ENCODE measurements at places on chromosomes 2 and 18.

- H3K27ac ChIP-seq = no peak overlapping the region
- H3K4me1 ChIP-seq = peaks cover 12% of the 10 kb centered on the region
- no peak for DNase-seq
- no peaks in the 10 kb centered on the region for H3K36me3 ChIP-seq
Observed at GRCh38 chr2:15566912-15567311, 5.8 kb upstream of the NBAS start.

GRCh38 chr2:88698498-88699233, 7.2 kb downstream of the RPIA start:
- H3K36me3 ChIP-seq = peaks cover 48% of the 10 kb centered on the region
- no peak overlapping the region for H3K27ac ChIP-seq
- H3K4me1 ChIP-seq = peaks cover 22% of the 10 kb centered on the region
- H3K4me3 ChIP-seq = no peak overlapping the region

DNA sequence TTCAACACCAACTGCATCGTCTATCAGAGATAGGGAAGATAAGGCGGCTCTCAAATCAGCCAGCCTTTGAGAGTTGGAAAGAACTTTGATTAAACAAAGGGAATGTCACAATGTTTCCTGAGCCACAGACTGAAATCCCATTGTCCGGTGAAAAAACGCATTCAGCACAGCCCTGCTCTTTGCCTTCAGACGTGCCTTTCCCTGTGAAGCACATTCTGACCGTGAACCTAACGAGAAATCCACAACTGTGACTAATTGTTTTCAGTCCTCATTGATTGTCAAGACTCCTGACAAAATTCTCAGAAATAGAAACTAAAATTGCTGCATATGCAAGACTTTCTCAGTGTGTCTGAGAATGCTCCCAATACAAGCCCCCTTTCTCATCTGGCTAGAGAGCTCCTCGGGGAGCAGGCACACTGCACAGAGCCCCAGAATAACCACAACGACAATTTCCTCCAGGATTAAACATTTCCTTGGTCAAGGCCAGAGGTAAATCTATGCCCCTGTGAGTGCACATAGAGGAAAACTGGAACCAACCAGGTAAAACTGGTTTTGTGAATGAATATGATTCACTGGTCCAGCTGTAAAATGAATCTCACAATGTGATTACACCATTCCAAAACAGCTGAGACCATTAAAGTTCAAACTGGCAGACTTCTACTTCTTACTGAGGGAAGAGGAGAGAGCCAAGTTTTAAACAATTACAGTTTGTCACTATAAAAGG, 561.9 kb upstream of the ID2 start:
- H3K27me3 ChIP-seq = no peaks in the 10 kb centered on the region
- peaks cover 20% of the 10 kb centered on the region for H3K4me1 ChIP-seq
- H3K36me3 ChIP-seq = no peaks in the 10 kb centered on the region
- DNase-seq = no peak
- H3K27ac ChIP-seq = peak overlapping the region; percentile 86

DNA sequence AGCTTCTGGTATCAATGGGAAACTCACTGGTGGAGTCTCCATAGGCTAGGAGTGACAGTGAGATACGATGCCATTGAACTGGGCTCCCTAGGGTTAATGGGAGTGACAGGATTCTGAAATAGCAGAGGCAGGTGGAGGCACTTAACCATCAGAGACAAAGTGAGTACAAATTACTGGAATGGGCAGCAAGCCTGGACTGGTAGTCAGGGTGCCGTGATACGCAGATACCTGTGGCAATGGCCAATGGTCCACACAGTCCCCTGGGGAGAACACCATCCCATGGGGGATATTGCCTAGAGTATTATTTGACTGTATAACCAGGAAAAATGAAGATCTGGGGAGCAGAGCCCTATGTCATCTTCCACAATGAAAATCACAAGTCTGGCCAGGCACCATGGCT, 17.3 kb downstream of the CHCHD5 start:
- no peak overlapping the region for H3K27ac ChIP-seq
- no peaks in the 10 kb centered on the region for H3K27me3 ChIP-seq
- DNase-seq = no peak
- no peak overlapping the region for H3K4me3 ChIP-seq

- H3K27ac ChIP-seq = no peak overlapping the region
- H3K27me3 ChIP-seq = peaks cover 5% of the 10 kb centered on the region
- H3K4me3 ChIP-seq = no peak overlapping the region
- H3K36me3 ChIP-seq = no peaks in the 10 kb centered on the region
- DNase-seq = no peak
- no peaks in the 10 kb centered on the region for H3K4me1 ChIP-seq
Observed at GRCh38 chr2:46828491-46829230, 86.9 kb downstream of the MCFD2 start.

DNA sequence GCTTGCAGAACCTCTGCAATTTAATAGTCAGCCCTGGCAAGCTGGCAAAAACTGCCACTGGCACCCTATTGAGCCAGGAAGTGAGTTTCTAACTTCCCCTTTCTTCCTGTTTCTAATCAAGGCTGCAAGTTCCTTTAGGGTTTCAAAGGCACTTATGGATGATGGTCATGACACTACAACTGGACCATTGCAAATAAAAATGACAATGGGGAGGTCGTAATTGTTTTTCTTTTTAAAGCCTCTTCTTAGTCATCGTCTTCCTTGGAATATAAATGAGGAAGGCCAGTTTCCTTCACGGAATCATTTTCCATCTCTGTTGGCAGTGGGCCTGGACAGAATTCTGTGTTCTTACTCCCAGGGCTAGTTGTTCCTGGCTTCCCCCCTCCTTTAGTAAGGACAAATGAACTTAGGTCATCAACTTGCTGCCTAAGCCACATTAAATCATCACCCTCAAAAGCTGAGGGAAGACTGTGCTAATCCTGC, 35.8 kb downstream of the SH3RF3 start:
- H3K27ac ChIP-seq = no peak overlapping the region
- no peak for DNase-seq
- no peak overlapping the region for H3K4me3 ChIP-seq
- H3K36me3 ChIP-seq = no peaks in the 10 kb centered on the region

DNA sequence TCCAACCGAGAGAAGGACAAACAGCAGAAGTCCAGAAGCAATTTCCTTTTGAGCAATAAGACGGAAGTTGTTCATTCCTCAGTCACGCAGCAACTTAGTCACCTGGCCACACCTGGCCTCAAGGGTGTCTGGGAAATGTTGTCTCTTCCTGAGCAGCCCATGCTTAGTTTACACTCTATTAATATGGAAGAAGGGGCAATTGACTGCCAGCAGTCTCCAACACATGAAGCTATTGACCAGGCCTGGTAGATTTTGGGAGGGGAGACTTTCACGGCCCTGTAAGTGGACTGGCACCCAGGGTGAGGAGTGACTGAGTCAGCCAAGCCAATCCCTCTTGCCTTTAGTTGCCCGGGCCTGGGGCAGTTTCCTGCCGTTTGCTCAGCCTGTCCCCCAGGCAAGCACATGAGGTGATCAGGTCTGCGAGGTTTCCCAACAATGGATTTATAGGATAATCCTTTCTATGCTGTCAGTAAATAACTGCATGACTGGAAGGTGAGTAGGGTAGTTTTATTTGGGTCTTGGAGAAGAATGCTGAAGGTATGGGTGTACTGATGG, 43.8 kb upstream of the PPP4R1 start:
- no peak overlapping the region for H3K4me3 ChIP-seq
- H3K27me3 ChIP-seq = no peaks in the 10 kb centered on the region
- DNase-seq = no peak
- no peaks in the 10 kb centered on the region for H3K4me1 ChIP-seq

- H3K27ac ChIP-seq = peak overlapping the region; percentile 99
- peaks cover 2% of the 10 kb centered on the region for H3K36me3 ChIP-seq
Observed at GRCh38 chr2:29014331-29014730, 33.2 kb downstream of the TOGARAM2 start.

DNA sequence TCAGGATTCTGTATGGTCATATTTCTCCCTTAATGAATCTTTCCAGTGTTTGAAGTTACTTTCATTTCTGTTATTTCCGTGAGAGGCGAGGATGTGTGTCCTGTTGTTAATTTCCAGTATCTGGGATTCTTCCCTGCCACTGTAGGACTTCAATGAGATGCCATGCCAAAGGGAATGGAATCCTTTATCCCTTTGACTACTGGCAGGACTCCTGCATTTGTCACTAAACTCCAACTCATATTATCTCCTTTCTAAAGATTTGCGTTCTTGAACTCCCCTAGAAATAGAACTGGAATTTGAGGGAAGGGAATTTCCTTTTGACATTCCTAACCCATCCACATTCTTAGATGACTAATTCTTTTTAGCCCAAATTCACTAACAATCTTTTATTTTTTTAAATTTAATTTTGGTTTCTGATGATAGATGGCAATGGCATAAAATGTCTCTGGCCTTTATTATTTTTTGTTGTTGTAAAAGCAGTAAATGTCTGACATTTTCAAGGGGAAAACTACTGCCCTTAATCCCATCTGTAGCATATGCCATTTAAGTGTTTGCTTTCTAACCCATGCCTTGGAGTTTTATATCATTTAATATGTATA, 87.8 kb upstream of the EML6 start:
- no peak for DNase-seq
- H3K27me3 ChIP-seq = no peaks in the 10 kb centered on the region
- peaks cover 61% of the 10 kb centered on the region for H3K36me3 ChIP-seq
- H3K27ac ChIP-seq = peak overlapping the region; percentile 56
- peaks cover 33% of the 10 kb centered on the region for H3K4me1 ChIP-seq
- no peak overlapping the region for H3K4me3 ChIP-seq

- H3K27me3 ChIP-seq = no peaks in the 10 kb centered on the region
- no peak overlapping the region for H3K27ac ChIP-seq
- no peak for DNase-seq
- no peaks in the 10 kb centered on the region for H3K4me1 ChIP-seq
- H3K4me3 ChIP-seq = no peak overlapping the region
- no peaks in the 10 kb centered on the region for H3K36me3 ChIP-seq
Observed at GRCh38 chr2:53378791-53379190, 388.8 kb upstream of the CHAC2 start.

DNA sequence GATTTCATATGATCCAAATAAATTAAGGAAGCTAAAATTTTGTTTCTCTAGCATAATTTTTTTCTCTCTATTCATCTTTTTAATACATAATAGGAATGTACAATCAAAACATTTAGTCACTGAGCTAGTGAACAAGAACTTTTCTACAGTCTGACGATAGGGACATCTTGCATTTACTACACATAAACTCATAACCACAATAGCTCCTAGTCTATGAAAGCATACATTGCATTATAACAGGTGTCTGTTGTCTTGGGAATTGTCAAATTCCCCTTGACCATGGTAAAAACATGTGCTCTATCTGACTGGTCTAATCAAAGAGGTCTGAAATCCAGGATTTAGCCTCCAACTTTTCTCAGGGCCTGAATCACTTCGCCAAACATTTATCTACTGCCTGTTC, 144.8 kb downstream of the FAM124B start:
- no peaks in the 10 kb centered on the region for H3K36me3 ChIP-seq
- peaks cover 2% of the 10 kb centered on the region for H3K4me1 ChIP-seq
- no peak overlapping the region for H3K4me3 ChIP-seq

DNA sequence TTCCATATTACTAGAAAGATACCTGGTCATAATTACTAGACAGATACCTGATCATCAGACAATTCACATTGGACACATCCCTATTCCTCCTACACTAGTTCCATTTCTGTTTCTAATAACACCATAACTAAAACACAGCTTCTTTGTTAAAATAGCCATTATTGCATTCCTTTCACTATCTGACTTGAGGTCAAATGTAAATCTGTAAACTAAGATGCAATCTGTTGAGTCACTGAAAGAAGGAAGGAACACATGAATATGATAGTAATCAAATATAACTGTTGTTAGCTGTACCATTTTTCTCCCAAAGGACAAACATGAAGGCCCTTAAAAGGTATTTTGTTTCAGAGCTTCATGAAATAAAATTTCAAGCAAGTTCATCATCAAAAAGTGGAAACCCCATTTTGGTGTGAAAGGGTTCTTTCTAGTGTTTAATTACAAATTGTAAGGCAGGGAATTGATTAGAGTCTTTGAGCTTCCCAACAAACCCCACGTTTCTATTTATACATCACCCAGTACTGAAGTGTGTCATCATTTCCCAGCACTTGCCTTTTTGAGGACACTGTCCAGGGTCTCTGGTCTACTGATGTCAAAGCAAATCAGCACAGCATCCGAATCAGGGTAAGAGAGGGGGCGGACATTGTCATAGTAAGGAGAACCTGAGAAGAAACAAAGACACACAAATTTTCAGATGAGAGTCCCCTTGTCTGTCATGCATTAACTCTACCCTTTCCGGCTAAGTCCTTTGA, 13.0 kb downstream of the RND3 start:
- H3K36me3 ChIP-seq = no peaks in the 10 kb centered on the region
- DNase-seq = no peak
- H3K4me3 ChIP-seq = no peak overlapping the region
- no peaks in the 10 kb centered on the region for H3K27me3 ChIP-seq

- peaks cover 90% of the 10 kb centered on the region for H3K36me3 ChIP-seq
- no peak overlapping the region for H3K4me3 ChIP-seq
- peaks cover 4% of the 10 kb centered on the region for H3K4me1 ChIP-seq
- H3K27ac ChIP-seq = no peak overlapping the region
- DNase-seq = no peak
Observed at GRCh38 chr2:230178546-230179485, 41.0 kb downstream of the SP110 start.

GRCh38 chr2:113228351-113228750, 50.4 kb downstream of the PAX8 start:
- no peak for DNase-seq
- H3K4me3 ChIP-seq = no peak overlapping the region
- H3K27ac ChIP-seq = no peak overlapping the region
- H3K36me3 ChIP-seq = no peaks in the 10 kb centered on the region

DNA sequence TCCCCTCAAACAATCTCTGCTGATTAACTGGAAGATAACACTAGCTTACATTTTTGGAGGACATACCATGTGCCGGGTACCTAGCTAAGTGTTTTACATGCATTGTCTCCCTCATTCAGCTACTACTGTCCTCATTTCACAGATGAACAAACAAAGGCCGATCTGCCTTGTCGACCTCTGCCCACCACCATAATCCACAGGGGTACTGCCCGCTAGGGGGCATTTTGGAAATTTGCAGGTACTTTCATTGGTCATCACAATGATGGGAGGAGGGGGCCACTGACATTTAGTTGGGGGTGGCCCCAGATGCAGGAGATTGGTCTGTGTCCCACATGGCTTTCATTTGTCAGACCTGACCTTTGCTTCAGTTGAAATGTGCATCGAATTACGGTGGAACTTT, 3.9 kb upstream of the TMEM163 start:
- no peak overlapping the region for H3K4me3 ChIP-seq
- H3K36me3 ChIP-seq = no peaks in the 10 kb centered on the region
- H3K27me3 ChIP-seq = peaks cover 54% of the 10 kb centered on the region
- no peak for DNase-seq
- H3K27ac ChIP-seq = no peak overlapping the region
- H3K4me1 ChIP-seq = peaks cover 3% of the 10 kb centered on the region

GRCh38 chr2:2571301-2572150, 240.5 kb upstream of the MYT1L start:
- H3K4me3 ChIP-seq = no peak overlapping the region
- no peak for DNase-seq
- no peaks in the 10 kb centered on the region for H3K36me3 ChIP-seq
- H3K4me1 ChIP-seq = no peaks in the 10 kb centered on the region
- H3K27ac ChIP-seq = no peak overlapping the region
- no peaks in the 10 kb centered on the region for H3K27me3 ChIP-seq

Measured in activated CD4-positive, alpha-beta T cell treated with anti-CD3 and anti-CD28 coated beads, Interleukin-2, amount 10 ng/mL, durations not matched to agents 24 days and 14 days (primary cell).